ENCODE measurements at places on chromosomes 7 and 10.

- no peak for DNase-seq
Observed at GRCh38 chr10:124878457-124878739, 63.5 kb upstream of the ZRANB1 start.

- DNase-seq = no peak
Observed at GRCh38 chr10:42753507-42754154, 29.0 kb upstream of the BMS1 start.

- peak; percentile 46 for DNase-seq
Observed at GRCh38 chr7:90836937-90837336, 240.8 kb downstream of the CDK14 start.

DNA sequence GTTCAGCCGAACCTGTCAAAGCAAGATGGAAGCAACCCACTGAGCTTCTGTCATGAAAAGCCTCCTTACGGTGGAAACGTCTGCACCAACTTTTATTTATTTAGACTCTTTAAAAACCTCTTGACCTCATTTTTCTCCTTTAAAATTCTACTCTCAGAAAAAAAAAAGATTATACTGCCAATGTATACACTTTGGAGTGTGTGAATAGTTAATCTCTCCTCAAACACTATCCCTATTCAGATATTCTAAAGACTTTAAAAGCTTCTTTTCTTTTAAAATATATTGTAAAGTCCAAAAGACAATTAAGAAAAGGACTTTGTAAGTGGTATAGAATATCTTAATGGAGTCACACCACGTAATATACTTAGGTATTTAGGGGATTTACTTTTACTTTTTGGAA, 335.2 kb upstream of the SEMA3D start:
- DNase-seq = no peak

DNA sequence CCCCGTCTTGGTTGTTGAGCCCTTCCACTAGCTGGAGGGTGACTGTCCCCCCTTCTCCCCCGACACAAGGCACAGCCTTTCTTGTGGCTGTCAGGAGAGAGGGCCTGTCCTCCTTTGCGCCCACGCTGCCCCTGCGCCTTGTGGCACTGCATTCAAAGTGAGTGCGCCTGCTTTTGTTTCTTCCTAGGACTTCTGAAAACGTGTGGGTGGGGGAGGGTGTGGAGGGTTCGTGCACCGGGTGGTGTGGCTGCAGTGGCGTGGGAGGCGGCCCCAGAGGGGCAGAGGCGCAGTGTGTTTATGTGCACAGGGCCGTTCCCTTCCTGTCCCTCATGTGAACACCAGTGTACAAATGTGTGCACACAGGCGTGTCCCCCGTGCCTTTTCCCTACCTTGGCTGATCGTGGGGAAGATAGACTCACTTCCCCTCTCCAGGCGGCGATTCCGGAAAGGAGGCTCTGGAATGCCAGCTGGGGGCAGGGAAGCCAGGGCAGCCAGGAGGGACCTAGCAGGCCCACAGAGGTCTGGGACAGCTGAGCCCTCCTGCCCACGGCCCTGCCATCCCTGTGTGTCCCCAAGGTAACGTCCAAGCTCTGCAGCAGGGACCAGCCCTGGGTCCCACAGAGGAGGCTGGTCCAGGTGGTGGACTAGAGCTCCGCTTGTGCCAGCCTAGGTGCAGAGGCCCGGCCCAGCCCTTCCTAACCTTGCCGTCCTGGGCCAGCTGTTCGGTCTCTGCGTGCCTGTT, 88.8 kb downstream of the LHPP start:
- DNase-seq = no peak

DNA sequence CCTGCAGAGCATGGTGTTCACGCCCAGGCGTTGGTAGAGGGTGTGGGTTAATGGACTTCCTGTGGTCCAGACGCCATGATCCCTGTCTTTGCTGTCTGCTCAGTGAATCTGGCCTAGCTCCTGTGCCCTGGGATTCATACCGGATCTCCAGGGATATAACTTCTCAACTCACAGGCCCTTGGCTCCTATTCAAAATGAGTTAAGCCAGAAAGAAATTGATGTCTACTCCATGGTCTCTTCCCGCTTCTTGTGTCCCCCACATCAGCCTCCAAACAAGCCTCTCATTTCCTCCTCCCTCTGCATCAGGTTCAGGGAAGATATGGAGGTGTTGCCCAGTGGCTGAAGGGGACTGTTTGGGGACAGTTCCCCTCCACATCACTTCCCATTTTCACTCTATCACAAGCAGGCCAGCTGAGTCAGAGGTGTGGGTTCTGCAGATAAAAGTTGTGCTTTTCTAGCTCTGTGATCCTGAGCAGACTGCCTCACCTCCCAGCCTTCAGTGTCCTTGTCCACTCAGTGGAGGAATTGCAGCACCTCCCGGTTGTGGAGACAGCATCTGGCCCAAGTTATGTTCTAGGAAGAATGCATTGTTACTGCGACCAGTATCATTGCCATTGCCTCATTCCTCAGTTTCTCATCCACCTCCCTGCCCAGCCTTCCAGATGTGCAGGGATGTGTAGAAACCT, 22.5 kb downstream of the AKR1E2 start:
- DNase-seq = no peak

- DNase-seq = no peak
Observed at GRCh38 chr7:23369695-23370404, 70.7 kb downstream of the MALSU1 start.

DNA sequence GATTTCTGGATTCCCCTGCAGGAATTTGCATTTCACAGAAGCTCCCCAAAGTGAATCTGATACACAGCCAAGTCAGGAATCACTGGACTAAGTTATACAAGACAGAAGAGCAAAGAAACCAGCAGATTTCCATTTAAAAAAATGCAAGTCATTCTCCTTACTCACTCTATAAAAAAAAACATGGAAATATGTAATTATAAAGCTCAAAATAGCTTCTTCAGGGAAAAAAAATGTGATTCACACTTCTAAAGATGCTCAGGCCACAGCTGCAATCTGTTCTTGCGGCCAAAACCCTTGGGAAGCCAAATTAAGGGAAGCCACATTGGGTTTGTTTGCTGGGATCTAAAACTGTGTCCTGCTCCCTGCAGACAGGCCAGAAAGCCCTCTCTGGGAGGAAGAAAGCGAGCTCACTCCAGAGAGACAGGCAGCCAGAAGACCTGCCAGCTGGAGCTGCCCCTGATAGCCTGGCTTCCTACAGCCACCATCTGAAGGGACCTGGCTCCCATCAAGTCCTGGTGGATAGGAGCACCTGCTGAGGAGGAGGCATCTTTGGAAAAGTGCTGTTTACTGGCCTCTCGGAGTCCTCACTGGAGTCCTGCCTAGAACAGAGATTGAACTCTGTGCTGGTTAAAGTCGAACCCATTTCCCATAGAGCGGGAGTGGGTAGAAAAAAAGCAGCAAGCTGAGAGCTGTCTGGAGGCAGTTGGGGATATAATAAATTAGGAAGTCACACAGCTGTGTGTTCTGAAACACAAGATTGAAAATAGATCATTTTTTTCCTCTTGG, 359.2 kb upstream of the AOAH start:
- DNase-seq = peak; percentile 17

GRCh38 chr7:85290269-85290668, 103.4 kb upstream of the SEMA3D start:
- DNase-seq = no peak

DNA sequence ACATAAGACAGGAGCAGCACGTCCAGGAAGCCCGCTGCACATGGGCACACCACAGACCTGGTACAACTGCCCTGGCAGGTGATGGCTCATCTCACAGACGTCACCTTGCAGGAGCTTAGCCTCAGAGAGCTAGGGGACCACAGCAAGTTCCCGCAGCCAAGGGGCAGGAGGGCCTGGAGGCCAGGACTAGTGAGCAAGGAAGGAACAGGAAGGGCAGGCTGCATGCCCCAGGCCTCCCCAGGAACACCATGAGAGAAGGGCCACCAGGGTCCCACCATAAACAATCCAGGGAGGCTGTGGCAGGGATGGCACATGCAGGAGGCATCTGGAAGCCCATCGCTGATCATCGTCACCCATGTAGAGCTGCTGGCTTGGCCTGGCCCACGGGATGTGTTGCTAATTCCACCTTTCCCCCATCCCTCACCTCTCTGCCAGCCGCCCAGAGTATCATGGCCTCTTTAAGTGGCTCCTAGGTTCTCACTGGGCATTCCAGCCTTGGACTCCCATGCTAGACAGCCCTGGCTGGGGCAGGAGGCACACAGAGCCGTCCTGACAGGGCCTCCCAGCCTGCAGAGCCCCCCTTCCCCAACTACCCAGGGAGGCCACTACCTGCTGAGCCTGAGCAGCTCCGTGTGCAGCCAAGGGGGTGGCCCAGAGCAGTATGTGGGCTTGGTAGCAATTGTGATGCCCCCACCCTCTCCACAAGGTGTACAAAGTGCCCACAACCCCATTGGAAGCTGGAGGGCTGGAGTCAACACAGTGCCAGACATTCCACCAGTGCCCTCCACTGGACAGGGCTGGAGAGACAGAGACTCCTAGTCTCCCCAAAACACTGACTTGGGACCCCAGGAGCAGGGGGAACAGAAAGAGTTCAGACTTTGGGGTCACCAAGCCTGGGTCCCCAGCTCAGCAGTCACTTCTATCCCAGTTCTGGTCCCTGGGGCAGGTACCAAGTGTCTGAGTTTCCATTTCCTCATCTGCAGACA, 35.5 kb downstream of the GRID1 start:
- no peak for DNase-seq

DNA sequence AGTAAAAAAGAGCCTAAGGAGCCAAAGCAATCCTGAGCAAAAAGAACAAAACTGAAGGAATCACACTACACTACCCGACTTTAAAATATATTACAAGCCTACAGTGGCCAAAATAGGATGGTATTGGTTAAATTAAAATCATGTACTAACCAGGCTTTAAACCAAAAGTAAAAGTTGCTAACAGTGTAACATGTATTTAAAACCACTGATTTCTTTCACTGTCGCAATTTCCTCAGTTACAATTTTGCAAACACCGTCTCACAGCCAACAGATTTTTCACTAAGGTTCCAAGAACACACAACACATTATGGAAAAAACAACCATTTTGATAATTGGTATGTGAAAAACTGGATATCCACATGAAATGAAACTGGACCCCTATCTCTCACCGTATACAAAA, 74.0 kb downstream of the JMJD1C start:
- no peak for DNase-seq

DNA sequence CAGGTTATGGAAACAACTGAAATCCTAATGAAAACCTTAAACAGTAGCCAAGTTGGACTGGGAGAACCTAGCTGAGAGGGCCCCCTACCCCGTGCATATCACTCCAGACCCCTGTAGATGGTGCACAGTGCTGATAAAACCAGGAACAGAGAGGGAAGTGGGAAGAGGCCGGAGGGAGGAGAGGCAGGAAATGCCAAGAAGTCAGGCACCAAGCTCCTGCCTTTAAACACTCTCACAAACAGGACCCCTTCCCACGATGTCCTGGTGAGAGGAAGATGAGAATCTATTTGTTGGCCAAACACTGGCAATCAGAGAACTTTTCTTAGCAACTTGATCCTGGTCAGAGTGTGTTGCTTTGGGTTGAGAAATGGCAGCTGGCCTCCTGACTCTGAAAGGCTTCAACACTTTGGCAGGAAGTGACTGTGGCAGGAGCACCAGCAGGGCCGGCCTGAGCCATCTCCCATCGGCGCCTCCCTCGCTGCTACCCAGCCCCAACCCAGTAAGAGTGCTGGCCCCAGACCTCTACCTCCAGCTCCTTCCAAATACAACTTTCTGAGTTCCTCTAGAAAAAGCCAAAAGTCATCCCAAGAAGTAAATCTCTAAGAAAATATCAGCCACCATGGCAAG, 39.5 kb downstream of the GSDME start:
- no peak for DNase-seq

GRCh38 chr7:122055073-122055472, 89.0 kb downstream of the AASS start:
- DNase-seq = no peak

DNA sequence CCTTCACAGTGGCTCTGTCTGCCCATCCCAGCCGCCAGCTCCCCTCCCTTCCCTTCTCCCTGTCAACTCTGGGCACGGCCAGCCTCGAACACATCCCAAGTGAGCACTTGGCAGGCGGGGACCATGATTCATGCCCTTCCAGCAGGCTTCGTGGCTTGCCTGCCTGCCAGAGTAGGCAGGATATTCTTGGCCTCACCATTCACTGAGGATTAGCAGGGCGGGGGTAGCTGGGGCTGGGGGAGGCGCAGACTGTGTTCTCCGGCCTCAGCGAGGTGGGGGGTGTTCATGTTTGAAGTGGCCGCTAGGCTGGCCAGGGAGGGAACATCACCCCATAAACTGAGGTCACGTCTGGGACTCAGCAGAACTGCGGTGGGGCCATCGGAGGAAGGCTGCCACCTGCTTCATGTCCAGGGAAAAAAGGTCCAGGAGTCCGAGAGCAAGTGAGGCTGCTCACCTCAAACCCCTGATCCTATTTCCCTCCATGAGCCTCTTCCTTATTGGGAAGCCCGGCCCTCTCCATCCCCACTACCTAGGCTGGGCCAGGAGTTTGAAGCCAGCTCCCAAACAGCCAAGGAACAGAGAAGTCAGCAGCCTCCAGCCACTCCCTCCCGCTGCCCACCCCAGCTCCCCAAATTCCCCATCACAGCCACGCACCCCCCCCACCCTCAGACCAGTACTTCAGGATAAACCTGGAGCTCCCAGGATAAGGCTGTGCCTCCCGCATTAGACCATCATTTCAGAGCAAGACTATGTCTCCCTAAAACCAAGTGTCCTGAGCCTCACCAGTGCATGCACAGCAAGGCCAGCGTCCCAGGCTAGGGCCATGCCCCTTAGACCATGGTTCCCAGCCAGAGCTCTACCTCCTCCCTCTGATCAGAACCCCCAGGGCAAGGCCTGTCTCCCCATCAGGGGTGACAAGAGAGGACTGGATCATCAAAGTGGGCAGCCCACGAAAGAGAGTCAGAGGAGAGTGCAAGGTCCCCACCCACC, 42.8 kb upstream of the RABGEF1 start:
- peak; percentile 50 for DNase-seq

DNA sequence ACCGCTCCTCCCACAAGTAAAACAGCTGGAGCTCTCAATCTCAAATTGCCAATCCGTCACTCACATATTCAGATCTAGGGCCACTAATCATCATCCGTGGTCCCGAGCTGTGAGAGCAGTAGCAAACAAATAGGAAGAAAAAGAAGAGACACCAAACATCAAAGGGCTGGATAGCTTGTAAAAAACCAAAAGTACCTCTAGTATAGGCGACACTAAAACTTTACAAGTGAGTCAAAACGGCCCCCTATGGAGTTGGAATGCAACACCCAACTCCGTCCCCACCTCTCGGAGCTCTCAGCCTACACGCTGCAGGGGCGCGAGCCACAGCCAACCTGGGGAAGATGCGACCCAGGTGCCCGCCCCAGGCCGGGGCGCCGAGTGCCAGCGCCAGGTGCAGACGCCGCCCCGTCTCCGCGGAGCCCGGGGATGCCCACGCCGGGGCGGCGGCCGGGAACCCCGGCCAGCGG, 581 bp downstream of the FAM3C start:
- no peak for DNase-seq

DNA sequence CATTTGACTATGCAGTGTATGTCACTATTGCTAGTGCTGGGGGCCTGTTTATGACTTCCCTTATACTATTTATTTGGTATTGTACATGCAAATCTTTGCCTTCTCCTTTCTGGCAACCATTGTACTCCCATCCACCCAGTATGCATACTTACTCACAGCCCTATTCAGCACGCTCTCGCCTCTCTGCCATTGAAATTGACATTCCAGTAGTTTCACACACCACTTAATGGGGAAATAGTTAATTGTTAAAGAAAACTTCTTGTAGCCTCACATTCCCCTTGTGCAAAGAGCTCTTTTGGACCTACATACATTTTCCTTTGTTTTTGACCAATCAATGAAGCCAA, 9.9 kb downstream of the CLDN12 start:
- no peak for DNase-seq
